ENCODE measurements at places on chromosomes 16 and 17.

- no peak for DNase-seq
Observed at GRCh38 chr16:56538331-56538730, 18.5 kb upstream of the BBS2 start.

DNA sequence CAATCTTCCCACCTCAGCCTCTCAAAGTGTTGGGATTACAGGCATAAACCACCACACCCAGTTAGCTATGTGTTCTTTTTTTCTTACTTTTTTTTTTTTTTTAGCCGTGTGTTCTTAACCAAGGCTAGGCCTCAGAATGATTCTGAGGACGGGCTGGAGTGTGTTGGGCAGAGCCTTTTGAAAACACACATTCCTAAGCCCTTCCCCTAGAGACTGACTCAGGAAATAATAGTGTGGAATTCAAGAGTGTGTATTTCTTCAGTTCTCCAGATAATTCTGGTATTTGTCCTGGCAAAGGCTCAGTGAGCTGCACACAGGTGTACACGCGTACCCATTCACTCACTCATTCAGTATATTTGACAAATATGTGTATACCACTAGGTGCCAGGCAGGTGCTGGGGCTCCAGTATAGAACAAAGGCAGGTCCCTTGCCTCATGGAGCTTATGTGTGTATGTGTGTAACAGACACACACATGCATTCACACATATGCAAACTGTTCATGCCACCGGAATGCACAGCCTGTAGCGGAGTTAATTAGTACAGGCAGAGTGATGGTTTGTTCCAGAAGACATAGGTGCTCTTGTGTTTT, 19.4 kb upstream of the NFATC3 start:
- DNase-seq: no peak

DNA sequence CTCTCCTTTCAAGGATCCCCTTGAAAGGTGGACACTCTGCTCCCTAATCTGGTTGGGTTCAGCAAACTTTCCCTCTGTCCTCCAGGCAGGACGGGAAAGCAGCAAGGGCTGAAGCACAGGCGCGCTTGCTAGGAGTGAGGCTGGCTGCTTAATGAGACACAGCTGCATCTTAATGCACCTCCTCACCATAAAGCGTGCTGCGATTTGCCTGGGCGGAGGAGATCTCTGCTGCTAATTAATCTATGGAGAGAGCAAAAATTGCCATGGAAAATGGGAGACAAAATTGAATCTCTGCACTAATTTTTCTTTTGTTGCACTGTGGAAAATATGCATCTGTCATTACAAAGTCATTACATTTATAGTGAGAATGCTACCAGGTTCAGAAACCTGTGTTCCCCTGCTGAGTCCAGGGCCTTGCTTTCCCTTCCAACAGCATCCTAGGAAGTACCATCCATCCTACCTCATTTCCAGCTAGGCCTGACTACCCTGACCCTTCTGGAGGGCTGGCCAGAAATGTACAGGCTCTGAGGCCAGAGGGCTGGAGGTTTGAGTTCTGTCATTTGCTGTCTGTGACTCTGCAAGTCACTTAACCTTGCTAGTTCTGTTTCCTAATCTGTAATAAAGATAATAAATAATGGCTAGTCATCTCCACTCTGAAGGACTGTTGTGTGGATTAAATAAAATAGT, 43.5 kb upstream of the BCAR1 start:
- no peak for DNase-seq

GRCh38 chr17:19461116-19461515, 50.1 kb downstream of the RNF112 start:
- no peak for DNase-seq

DNA sequence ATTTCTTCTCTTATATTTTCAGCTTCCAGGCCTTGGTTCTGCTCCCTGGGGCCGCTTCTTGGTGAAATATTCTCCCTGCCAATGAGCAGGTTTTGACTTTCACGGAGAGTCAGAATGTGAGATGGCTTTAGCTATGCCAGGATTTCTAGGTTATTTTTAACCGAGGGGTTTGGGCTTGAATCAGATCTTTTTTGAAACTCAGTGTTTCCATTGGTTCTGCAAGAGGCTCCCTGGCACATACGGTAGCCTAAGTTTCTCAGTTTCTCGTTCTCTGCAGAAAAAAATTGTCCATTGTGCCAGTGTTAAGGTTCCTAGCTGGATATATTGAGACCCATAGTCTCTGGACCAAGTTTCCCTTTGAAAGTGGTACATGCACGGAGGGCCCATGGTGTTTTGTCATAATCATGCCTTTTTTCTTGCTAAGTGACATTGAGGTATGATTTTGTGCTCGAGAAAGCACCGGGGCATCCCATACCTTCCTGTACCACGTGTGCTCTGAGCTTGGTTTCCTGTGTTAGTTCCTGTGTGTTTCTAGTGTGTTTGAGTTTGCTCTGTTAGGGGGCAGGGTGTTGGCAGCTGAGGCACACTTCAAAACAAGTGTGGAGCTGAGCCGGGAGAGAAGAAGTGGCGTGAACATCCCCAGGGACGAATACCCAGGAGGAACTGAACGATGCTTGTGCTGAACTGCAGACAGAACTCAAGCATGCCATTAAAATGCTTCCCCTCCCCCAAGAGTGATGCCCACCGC, 127.2 kb downstream of the HS3ST3B1 start:
- peak; percentile 12 for DNase-seq

DNA sequence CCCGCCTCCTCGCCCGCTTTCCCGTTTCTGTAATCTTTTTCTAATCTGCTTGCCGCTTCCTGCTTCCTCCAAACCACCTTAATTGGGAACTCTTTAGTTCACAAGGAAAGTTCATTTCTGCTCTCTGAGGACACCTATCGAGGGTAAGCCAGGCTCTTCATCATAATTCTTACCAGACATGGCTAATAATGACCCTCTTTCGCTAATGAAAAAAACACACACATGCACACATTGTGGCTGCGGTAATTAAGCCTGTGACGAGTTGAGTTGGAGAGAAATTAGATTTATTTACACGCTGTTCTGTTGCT, 100.6 kb downstream of the ZNF423 start:
- no peak for DNase-seq

GRCh38 chr16:12439399-12440227, 364.1 kb downstream of the CPPED1 start:
- no peak for DNase-seq

- DNase-seq: no peak
Observed at GRCh38 chr17:18315562-18315922, 449 bp downstream of the SMCR8 start.

GRCh38 chr17:53722407-53722806, 100.3 kb upstream of the KIF2B start:
- no peak for DNase-seq

DNA sequence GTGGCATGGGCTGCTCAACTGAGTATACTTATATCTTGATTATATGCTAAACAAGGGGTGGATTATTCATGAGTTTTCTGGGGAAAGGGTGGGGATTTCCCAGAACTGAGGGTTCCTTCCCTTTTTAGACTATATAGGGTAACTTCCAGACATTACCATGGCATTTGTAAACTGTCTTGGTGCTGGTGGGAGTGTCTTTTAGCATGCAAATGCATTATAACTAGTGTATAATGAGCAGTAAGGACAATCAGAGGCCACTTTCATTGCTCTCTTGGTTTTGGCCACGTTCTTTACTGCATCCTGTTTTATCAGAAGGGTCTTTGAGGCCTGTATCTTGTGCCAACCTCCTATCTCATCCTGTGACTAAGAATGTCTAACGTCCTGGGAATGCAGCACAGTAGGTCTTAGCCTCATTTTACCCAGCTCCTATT, 12.0 kb downstream of the PRR11 start:
- DNase-seq: no peak

DNA sequence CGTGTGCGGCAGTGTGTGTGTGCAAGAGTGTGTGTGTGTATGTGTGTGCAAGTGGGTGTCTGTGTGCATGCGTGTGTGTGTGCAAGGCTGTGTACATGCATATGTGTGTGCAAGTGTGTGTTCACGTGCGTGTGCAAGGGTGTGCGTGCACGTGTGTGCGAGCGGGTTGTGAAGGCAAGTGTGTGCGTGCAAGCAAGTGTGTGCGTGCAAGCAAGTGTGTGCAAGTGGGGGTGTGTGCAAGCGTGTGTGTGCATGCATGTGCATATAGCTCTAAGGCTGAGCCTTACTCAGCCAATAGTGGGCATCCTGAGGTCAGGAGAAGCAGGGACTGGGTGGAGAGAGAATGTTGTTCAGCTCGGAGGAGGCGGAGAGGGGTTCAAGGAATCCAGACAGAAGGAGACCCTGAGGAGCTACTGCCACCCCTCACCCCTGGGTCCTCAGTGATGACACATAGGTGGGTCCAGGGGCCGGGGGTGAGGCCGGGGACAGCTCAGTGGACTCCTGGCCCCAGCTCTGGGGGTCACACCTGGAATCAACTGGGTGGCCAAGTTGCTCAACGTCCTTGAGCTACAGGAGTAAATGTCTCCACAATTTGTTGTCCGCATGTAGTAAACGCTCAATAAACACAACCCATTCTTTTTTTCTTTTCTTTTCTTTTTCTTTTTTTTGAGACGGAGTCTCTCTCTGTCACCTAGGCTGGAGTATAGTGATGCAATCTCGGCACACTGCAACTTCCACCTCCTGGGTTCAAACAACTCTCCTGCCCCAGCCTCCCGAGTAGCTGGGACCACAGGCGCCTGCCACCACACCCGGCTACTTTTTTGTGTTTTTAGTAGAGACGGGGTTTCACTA, 1.8 kb downstream of the PRR29 start:
- no peak for DNase-seq

GRCh38 chr16:12324152-12324551, 347.6 kb downstream of the SNX29 start:
- no peak for DNase-seq

- no peak for DNase-seq
Observed at GRCh38 chr16:17647879-17648872, 177.4 kb upstream of the XYLT1 start.
